ENCODE measurements at places on chromosomes 2 and 18.

GRCh38 chr2:224312741-224313140 is 89.2 kb downstream of the FAM124B start:
- DNase-seq: no peak

DNA sequence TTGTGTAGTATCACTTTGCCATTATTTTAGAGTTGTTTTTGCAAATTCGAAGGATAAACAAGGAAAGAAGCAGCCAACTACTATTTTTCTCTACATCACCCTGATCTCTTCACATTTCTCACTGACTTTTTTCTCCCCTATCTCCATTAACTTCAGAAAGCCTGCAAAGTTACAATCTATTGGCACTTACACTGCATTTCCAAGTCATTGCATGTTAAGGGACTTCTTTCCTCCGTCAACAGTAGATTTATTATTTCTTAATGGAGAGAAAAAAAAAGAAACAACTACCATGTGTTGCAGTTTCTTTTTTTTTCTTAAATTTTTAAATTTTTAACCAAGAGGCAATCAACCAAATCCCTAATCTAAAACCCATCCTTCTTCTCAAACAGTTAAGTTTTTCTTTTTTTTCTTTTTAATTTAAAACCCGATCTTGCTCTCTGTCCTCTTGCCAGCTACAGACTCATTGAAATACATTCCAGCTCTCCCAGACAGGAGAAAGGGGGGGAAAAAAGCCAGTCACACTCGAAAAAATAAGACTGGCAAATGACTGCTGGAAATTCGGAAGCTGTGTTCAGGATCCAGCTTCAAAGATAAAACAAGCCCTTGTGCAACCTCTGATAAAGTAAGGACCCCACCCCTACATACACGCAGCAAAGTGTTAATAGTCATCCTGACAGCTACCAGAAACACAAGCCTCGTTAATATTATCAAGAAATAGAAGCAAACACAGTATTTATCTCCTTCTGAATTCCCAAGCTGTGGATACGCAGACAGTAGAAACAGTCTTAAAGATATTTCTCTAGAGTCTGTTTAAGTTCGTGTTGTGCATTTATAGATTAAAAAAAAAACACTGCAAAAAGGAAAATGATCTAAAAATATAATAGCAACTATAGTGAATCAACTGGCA is 1.3 kb downstream of the LRRTM4 start:
- DNase-seq: no peak

DNA sequence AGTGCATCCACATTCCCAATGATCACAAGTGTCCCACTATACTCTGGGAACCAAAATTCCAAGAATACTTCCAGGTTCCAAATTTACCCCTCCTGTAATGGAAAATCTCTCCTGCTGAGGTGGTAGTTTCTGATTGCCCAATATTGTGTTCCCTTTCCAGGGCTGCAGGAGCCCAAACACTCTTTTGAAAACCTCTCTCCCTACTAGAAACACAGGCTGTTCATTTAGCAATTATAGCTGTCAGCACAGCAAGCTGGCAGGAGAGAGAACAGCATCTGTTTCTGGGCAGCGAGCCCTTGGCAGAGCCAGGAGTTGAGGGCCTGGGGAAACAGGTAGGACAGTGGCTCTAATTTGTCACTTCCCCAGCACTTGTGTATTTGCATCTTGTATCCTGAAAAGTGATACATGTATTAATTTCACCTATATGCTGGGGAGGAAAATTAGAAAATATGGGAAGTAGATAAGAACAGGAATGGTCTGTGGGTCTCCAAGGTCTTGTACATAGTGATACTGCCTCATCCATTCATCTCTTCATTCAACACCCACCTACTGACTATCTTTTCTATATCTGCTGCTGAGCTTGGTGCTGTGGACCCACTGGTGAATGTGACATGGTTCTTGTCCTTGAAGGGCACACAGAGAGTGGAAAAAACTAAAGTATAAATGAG is 16.9 kb upstream of the PAIP2B start:
- no peak for DNase-seq

- DNase-seq: no peak
Measured at GRCh38 chr18:12012697-12013096, 31.4 kb downstream of the IMPA2 start.

- peak; percentile 70 for DNase-seq
Measured at GRCh38 chr2:233059797-233060500, at the start of gene INPP5D. Gene INPP5D, plus strand, starts transcription at chr2:233060342. Its CDS starts 137 bp downstream, at chr2:233060479.

DNA sequence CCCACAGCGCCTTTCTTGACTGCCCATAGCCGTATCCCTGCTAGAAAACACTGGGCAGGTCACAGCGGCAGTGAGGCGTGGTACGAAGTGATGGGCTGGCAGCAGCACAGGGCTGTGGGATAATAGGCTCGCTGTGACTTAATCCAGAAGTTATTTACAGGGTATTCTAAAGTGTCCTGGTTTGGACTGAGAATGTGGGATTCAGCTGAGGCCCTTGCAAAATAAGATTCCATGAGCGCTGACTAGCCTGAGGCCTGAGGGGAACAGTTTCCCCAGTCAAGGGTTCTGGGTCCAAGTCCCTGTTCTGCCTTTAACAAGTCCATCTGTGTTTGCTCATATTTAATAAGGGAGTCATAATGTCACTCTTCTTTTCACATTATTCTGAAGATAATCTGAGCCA is 34.6 kb downstream of the SETBP1 start:
- no peak for DNase-seq

DNA sequence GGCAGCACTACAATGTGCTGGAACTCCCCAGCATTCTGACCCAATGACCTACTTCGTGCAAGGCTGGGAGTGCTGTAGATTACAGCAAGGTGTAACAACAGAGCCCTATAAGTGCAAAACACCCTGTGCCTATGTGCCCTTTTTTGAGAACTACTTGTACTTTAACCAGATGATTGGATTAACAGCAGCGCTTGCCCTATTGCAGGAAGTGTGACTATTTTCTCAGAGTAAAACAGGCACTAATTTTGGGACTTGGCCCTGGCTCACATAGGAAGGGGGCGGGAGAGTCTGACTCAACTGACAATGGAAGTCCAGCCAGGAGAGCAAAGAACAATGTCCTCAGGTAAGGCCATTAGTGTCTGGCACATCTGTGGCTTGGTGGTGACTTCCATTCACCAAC is 35.6 kb upstream of the RNF125 start:
- no peak for DNase-seq

DNA sequence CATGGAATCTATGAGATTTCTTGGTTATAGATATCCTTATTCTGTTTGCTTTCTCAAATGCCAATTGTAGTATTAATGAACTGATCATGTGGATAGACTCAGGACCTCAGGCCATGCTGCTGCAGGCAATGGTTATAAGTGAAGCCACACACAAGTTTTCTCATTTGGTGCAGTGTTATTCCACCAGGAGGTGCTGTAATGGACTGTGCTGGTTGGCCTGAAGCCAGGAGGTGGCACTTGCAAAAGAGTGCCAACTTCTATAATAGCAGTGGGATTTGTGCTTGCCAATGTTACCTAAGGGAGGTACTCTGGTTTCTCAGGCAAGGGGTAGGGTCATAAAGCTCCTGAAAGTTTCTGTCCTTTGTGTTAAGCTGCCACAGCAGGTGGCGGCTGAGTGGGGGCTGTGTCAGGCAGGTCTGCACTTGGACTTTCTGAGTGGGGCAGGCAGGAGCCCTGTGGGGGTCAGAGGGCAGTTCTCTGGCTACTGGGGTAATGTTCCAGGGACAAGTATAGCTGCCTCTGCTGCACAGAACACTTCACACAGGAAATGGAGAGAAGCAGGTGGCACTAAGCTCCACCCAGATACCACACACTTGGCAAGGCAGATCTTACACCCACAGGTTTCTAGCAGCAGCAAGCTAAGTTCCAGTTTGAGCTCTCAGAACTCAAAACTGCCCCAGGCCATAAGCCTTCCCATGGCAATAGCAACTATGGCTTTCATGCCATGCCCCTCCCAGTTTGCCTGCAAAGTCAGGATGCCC is 352.6 kb upstream of the CWC22 start:
- DNase-seq: peak; percentile 18

GRCh38 chr2:1610096-1610485 is 134.2 kb downstream of the PXDN start:
- DNase-seq: no peak

- no peak for DNase-seq
Measured at GRCh38 chr2:172922815-172923214, 152.8 kb upstream of the MAP3K20 start.

DNA sequence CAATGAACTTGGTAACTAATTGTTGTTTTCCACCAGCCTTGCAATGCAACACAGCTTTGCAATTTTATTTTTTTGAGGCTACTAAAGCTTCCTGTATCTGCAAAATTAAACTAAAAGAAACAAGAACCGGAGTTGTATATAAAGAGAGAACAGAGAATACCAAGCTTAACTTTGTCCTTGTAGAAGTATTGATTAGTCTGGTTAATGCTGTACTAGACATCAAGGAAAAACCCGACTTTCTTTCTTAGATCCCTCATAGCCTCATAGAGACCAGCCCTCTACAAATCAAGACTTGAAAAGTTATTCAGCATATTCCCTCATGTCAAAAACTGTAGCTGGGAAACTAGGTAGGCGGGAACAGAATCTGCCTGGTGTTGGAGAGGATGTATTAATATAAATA is 1.7 kb upstream of the ASAP2 start:
- DNase-seq: no peak

DNA sequence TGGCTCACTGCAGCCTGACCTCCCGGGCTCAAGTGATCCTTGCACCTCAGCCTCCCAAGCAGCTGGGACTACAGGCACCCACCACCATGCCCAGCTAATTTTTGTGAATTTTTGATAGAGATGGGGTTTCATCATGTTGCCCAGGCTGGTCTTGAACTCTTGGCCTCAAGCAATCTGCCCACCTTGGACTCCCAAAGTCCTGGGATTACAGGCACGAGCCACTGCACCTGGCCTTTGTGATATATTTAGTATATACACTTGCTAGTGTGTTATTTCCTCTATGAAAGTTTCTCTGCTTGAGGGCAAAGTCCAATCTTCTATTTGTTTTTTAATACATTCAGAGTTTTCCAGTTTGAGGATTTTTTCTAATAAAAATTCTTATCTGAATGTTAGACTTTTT is 119.3 kb downstream of the GALNT3 start:
- DNase-seq: no peak

- no peak for DNase-seq
Measured at GRCh38 chr2:126864861-126865260, 33.8 kb upstream of the TEX51 start.

DNA sequence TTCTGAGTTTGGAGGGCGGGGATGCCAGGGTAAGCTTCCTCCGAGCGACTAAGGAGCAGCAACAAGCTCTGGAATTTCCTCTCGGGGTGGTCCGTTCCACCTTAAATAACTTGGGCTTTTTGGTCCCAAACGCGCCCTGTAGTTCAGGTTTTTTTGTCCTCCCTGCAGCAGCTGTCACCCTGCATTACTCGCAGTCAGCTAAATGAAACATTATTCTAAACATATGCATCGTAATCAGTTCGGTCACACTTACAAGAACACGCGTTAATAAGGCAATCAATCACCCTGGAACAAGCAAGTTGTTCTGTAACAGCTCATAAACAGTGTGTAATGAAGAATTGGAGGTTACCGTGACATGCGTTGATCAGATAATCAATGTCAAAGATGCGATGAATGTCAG is 8.3 kb downstream of the EVX2 start:
- no peak for DNase-seq

GRCh38 chr18:77151772-77152520 is 19.4 kb upstream of the MBP start:
- DNase-seq: no peak

- DNase-seq: no peak
Measured at GRCh38 chr2:49515996-49516782, 361.9 kb upstream of the FSHR start.

DNA sequence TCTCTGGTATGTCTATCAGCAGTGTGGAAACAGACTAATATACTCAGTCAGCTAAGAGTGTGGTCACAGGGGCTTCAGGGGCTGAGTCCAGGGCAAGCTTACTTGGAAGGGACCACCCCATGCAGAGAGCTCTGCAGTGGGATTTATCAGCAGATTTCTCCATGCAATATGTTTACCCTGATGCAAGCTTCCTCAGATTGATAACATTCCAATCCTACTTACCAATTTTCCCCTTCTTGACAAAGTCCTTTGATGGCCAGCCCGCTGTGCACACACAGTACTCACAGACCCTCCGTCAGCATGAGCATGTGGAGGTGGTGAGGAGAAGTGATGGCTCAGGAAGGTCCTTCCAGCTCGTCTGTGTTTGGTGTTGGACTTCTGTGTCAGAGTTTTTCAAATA is 51.8 kb downstream of the SH3RF3 start:
- no peak for DNase-seq

DNA sequence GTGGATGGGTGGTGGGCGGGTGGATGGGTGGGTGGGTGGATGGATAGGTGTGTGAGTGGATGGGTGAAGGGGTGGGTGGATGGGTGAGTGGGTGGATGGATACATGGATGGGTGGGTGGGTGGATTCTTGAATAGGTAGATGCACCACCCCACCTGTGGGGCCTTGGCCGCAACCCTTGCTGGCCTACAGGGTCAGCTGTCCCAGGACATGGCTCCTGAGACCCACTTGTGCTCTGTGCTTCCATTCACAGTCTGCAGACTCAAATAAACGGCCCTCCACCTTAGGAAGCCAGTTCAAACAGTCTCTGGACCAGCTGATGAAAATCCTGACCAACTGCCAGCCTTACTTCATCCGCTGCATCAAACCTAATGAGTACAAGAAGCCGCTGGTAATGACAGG is 54.4 kb downstream of the MYO7B start:
- no peak for DNase-seq

DNA sequence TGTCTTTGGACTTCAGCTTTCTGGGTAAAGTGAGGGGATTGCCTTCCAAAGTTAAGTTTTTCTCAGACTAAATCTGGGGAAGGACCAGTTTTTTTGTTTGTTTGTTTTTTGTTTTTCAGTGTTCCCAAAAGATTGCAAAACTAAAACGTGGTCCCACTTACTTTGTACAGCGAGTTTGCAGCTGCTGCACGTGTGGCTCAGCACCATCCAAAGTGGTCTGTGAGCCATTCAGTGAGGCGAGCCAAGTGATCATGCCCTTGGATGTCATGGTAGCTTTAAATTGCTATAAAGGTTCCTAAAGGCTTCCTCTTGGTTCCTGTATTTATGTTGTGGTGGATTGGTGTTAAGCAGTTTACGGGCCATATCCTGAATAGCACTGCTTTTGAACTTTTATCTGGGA is 23.0 kb downstream of the TET3 start:
- no peak for DNase-seq
